ENCODE measurements at places on chromosomes 3 and 15.

GRCh38 chr3:57555306-57555705 is 768 bp upstream of the PDE12 start:
- DNase-seq: no peak

DNA sequence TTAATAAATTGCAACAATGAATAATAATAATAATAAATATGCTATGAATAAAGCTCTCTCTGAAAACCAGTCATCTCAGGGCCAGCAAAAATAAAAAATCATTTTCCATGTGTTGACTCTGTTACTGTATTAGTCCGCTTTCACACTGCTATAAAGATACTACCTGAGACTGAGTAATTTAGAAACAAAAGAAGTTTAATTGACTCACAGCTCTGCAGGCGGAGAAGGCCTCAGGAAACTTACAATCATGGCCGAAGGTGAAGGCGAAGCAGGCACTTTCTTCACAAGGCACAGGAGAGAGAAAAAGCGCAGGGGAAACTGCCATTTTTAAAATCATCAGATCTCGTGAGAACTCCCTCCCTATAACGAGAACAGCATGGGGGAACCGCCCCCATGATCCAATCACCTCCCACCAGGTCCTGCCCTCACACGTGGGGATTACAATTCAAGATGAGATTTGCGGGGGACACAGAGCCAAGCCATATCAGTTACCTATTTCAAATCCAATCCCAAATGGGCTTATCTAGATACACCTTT is 224.1 kb downstream of the IGSF11 start:
- DNase-seq: no peak

GRCh38 chr3:31959951-31960792 is 20.9 kb downstream of the OSBPL10 start:
- DNase-seq: no peak

- no peak for DNase-seq
Observed at GRCh38 chr15:55535436-55535835, 27.4 kb upstream of the DNAAF4 start.

DNA sequence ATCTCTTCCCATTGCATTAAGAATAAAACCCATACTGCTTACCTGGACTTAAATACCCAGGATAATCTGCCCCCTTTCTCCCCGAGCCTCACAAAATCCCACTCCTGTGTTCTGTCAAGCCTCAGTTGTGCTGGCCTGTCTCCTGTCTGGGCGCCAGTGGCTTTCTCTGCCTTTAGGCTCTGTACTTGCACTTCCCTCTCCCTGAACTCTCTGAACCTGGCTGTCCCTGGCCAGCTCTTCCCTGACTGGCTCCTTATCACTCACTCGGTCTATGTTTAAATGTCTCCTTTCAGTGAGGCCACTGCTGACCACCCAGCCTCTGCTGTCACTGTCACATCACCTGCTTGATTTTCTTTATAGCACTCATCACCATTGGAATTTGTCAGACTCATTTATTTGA is 382.7 kb upstream of the PPP2R3A start:
- no peak for DNase-seq

- DNase-seq: no peak
Observed at GRCh38 chr15:48647962-48648361, 2.5 kb upstream of the FBN1 start.

GRCh38 chr3:20832963-20833362 is 647.0 kb upstream of the SGO1 start:
- DNase-seq: no peak

DNA sequence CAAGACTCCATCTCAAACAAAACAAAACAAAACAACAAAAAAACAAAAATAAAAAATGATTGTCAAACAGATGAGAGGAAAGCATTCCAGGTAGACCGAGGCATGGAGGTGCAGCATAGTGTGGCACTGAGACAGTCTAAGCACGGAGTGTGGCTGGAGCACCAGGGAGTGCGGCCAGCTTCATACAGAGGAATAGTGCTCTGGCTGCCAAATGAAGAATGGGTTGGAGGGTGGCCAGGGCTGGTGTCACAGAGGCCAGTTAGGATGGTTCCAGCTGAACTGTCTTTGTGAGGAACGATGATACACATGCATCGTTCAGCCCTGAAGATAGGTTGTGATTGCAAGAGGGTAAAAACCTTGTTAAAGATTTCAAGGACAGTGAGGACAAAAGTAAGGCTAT is 28.3 kb downstream of the MITF start:
- DNase-seq: no peak

GRCh38 chr15:72887376-72887775 is 103.8 kb upstream of the ADPGK start:
- DNase-seq: no peak

GRCh38 chr15:57578288-57578900 is 13.3 kb upstream of the MYZAP start:
- no peak for DNase-seq

- no peak for DNase-seq
Observed at GRCh38 chr3:27471923-27472550, 12.1 kb downstream of the SLC4A7 start.

GRCh38 chr3:52343946-52344600 is 28.0 kb downstream of the DNAH1 start:
- DNase-seq: no peak

GRCh38 chr3:21158861-21159542 is 592.0 kb downstream of the ZNF385D start:
- no peak for DNase-seq

DNA sequence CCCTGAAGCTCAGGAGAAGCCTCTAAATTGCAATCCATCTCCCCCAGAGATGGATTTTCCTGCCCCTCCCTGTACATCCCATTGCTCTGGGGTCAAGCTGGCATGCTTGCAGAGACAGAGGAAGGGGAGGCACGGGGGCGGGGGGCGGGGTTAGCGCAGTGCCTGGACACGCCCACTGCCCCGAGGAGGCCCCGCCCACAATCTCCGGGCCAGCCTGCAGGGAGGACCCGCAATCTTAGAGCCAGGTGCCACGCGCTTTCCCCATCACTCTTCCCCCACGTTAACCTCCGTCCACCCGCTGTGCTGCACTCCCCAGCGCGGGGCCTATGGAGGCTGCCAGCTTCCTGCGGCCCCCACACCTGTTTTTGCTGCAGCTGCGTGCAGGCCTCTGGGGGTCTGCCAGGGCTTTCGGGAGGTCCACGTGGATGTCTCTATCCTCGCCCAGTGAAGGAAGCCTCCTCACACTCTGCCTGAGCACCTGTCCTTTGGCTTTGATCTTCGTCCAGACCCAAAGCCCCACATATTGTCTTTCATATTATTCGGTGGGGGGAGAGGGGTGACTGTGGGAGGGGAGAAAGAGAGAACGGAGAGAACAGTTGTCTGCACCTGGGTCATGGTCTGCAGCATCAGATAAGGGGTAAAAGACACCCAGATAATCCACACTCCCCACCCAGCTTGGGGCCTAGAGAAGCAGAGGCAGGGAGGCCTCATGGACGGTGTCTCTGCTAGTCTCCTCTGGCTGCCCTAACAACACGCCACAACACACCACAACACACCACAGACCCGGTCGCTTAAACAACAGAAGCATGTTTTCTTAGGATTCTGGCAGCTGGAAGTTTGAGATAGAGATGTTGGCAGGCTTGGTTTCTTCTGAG is 118.0 kb upstream of the MEF2A start:
- DNase-seq: no peak

DNA sequence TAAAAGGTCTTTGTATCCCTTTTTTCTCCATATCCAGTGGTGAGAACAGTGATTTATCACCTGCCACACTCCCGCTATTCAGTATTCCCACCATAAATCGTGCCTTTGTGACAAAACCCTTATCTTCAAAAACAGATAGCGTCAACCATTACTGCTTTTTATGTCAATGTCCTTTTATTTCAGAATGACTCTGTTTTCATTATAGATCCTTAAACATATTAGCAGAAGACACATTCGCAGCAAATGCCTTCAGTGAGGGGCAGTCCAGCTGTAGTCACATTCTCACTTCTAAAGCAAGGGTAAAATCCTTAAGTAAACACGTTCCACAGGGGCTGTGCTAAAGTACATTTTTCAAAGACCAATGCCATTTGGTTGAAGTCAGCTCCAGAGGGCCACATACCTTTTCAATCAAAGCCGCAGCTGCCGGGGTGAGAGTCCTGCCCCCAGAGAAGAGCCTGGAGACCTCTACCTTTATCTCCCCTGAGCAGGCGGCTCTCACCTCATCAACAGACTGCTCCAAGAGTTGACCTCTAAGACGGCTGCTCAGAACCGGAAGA is 53.4 kb downstream of the PDZRN3 start:
- no peak for DNase-seq

DNA sequence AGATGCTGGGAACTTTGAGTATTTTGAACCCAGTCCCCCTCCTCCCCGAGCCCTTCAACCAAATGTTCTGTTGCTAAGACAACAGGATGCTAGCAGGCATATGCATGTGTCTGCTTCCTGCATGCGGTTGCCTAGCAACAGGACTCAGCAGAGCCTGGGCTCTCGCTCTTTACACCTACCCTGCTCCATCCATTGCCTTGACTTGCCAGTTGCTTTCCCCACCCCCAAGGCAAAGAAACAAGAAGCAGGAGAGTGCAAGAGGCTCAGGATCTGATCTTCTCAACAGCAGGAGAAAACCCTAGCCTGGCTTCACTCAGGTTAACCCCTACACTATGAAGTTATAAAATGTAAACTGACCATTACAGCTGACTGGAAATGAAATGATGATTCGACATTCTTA is 393.0 kb downstream of the IGSF11 start:
- no peak for DNase-seq

- DNase-seq: peak; percentile 53
Observed at GRCh38 chr3:46947981-46948791, 28.4 kb downstream of the CCDC12 start.

GRCh38 chr15:98586066-98586465 is 62.3 kb upstream of the IGF1R start:
- no peak for DNase-seq

DNA sequence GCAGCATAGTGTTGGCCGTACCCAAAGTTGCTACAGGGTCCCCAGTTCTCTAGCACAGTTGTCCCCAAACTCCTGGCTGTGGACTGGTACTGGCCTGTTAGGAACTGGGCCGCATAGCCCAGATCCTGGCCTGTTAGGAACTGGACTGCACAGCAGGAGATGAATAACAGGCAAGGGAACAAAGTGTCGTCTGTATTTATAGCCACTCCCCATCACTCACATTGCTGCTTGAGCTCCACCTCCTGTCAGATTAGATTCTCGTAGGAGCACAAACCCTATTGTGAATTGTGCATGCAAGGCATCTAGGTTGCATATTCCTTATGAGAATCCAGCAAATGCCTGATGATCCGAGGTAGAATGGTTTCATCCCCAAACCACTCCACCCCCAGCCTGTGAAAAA is 604.0 kb upstream of the LMCD1 start:
- DNase-seq: no peak

DNA sequence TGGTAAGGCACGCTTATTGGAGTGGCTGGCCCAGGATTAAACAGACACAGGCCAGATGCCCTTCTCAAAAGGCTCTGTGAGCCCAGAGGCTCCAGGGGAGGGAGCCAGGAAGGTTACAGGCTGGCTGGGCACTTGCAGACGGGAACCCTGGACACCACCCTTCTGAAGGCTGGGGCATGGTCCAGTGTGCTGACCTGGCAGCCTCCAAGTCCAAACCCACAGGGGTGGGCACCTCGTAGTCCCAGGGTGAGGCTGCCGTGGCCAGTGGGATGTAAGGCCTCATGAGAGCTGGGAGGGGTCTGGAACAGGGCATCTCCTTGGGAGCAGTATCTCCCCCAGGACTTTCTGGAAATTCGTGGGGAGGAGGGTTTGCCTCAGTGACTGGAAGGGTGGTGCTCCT is 19.6 kb downstream of the EFCC1 start:
- DNase-seq: no peak

GRCh38 chr15:40097968-40098476 is 10.7 kb downstream of the BMF start:
- no peak for DNase-seq

GRCh38 chr15:50344006-50344464 is 11.0 kb downstream of the GABPB1 start:
- no peak for DNase-seq

DNA sequence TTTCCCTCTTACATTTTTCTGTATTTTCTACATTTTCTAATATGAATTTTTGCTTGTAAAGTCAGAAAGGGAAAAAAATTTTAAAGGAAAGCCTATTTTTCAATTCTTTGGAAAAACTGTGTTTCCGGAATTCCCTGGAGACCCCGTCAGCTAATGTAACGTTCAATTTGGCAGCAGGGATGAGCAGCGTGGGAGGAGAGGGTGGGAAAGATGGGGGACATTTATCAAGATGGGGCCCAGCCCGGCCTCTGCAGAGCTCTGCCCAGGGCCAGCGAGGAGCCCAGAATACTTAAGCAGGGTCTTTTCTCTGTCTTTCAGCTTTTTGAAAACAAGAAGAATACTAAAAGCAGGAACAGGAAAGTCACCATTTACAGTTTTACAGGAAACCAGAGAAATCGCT is 129.0 kb downstream of the LRRK1 start:
- DNase-seq: no peak

DNA sequence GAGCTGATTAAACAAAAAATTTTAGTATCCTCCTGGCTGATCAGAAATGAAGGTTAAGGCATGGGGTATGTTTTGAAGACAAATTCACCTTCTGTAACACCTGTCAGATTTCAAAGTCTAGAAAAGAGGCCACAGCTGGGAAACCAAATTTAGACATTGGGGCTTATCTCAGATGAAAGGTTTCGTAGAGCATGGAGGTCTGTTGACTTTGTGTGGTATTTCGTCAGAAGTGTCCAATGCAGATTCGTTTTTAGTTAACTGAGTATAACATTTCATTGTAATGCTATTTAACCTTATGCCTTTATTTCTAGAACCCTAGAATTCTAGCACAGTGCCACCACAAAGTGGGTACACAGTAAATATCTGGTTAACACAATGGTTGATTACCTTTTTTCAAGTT is 61.7 kb downstream of the FNDC3B start:
- DNase-seq: no peak

- DNase-seq: no peak
Observed at GRCh38 chr15:63358241-63359029, 23.2 kb downstream of the CA12 start.

DNA sequence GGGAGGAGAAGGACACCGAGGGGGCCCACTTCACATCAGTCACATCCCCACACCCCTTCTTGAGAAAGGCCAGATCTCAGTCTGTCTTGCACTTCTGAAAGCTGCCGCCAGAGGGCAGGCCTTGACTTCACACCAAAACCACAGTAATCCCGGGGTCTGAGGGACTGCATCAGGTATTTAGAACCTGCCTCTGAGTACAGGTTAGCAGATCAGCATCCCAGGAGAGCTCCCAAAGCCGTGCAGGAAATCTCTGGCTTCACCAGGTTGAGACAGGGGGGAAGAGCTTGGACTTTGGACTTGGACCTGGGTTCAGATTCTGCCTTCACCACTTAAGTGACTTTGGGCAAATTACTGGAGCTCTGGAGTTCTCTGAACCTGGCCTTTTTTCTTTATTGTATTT is 50.3 kb downstream of the LHFPL4 start:
- peak; percentile 43 for DNase-seq

GRCh38 chr3:195101927-195102608 is 168.9 kb downstream of the XXYLT1 start:
- no peak for DNase-seq

DNA sequence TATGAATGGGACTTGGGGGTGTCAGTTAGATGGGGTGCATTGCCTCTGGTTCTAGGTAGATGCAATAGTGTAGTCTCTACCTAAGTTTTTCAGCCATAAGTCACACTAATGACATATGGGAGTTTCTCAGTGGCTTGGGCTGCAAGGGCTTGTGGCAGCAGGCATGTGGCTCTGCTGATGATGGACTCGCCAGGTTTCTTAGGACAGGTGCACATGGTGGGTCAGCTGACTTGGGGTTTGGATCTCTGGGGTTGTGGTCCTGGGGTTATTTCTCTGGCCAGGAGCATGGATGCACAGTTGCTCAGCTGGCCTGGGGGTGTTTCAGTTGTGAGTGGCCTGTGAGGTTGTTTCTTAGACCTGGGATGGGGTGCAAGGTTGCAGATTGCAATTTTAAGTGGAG is 120.0 kb upstream of the DCBLD2 start:
- DNase-seq: no peak

All from stimulated activated CD8-positive, alpha-beta memory T cell treated with anti-CD3 and anti-CD28 coated beads, Interleukin-2, amount 100 ng/mL, for 1 hour (primary cell).